CD4-positive, CD25-positive, alpha-beta regulatory T cell (primary cell): ENCODE measurements at places on chromosomes 4 and X.
A peak's percentile ranks its signal among the peaks of the same experiment; 100 is the strongest.

DNA sequence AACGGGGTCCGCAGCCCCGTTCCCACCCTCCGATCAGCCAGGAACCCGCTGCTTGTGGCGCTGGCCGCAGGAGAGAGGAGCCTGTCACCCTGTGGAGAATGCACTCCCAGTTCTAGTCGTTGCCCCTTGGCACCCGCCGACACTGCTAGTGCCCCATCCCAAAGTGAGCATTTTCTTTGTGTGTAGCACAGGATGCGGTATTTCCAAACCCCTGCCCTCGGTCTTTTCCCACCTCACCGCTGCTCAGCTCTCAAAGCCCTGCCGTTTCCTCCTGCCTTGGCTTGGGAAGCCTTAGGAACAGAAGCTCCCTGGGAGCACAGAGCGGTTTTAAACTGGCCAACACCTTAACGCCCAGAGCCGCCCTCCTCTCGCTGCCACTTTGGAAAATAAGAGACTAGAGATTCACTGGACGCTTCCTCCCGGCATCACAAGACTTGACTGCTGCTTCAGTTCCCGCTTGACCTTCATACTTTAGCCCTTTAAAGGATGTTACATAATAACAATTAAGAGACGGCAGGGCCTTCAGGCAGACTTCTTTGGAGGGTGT, 772 bp downstream of the CYP4V2 start:
- DNase-seq: no peak

DNA sequence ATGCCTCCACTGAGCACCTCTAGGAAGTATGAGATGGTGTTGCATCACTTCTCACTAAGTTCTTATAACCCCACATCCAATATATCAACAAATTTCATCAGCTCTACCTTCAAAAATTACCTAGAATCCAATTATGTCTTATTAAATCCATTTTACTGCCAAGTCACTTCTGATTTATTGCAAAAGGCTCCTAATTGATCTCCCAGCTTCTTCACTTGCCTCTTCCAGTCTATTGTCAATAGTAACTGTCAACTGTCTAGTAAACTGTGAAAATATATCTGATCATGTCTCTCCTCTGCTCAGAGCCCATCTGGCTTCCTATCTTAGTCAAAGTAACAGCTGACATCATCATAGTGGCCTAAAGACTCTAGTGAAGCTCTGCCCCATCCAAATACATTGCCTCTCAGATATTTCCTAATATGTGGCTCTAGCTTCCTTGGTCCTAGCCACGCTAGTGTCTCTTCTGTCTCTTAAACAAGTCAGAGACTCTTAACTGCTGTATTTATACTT, 414.5 kb upstream of the ATOH1 start:
- no peak for DNase-seq

DNA sequence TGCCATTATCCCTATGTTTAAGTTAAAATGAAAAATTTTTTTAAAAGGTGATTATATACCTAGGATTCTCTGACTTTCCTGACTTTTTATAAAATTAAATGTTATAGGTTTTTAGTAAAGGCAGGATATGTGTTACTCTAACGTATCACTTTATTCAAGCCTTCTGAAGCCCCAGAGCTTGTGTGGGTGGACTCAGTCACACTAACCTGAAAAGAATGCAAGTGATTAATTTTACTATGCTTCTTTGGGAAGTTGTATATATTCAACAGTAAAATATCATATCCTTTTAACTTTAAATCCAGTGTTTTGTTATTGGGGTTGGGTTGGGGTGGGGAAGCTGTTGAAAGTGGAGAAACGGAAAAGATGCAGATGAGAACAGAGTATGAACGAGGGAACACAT, 22.8 kb downstream of the PDLIM3 start:
- no peak for DNase-seq

- no peak for DNase-seq
Observed at GRCh38 chr4:17400686-17401085, 111.2 kb downstream of the QDPR start.

DNA sequence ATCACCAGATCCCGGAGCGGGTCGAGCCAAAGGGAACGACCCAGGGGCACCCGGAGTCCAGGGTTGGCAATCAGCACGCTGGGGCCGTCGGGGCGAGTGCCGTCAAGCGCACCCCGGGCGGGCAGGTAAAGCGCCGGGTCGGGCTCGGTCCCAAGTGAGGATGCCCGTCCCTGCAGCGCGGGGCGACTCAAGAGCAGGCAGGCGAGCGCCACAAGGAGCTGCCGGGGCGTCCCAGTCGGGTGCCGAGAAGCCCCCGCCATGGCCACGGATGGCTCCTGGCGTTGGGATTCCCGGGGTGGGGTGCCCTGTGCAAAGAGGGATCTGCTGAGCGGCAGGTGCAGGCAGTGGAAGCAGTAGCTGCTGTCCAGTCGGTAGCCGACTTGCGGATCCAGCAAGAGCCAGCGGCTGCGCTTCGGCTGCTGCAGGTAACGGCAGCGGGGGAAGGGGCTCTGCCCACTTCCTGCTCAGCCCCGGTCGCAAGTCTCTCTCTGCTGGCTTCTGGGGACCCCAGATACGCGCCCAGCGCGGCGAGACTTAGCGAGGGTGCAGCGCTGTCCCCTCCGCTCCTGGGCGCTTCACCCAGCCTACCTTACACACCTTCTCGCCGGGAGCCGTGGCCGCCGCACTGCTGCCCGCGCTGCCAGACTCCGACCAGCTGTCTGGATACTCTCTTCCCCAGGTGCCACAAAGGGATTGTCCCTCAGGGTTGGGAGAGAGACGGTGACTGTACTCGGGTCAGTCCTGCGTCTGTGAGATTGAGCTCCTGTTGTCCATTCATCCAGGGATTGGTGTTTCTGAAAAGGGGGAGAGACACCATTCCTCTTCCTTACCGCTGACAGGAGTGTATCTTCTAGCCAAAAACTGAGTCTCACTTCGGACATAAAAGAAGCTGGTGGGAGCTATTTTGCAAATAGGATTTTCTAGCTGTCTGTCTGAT, at the start of gene FREM3:
Gene FREM3, minus strand, starts transcription at position 260 of the 937 bp plus-strand sequence. Its CDS starts 0 bp downstream, at position 260.
- DNase-seq: peak; percentile 10

DNA sequence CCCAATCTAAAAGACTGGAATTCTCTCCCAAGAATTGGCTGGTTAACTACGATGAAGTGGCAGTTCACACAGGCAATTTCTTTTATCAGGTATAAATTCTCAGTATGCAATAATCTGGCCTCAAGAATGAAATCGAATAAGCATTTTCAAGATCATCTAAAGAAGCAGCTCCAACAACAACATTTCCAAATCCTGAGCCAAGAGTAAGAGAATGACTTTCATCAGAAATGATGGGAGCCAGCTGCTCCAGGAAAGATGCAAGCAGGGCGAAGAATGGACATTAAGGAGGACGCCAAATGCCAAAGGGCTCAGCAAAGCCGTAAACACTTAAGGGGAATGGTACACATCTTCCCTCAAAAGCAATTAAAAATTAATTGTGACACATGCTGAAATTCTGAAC, 12.0 kb downstream of the ADAMTS3 start:
- DNase-seq: no peak

DNA sequence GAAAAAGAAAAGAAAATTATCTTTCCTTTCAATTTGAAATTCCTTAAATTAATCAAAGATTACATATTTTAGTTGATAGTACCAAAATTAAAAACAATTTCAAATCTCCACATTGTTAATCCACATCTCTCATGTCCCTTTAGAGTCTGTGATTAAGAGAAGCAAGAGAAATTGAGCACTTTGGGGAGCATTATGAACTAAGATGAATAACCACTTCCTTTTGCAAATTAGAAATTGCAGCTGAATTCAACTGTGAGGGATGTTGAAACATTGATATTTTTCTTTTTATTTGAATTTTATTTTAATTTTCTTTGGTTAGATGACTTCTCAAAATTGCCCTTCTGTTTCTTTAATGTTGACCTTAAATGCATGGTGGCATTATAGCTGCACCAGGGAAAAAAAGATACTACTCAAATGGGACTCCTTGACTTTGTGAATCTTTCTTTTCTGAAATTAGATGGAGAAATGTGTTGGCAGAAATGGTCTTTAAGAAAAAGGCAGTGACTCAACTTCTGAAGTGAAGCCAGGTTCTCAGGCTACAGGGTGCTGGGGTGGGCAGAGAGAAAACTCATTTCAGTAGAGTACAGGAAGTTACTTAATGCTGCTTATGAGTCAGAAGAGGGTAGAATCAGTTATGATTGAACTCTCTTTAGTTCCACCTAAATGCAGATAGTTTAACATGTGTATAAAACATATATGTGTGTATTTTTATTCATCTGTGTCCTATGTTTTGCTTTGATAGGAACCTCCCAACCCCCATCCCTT, 92.0 kb upstream of the TNIP3 start:
- peak; percentile 88 for DNase-seq

DNA sequence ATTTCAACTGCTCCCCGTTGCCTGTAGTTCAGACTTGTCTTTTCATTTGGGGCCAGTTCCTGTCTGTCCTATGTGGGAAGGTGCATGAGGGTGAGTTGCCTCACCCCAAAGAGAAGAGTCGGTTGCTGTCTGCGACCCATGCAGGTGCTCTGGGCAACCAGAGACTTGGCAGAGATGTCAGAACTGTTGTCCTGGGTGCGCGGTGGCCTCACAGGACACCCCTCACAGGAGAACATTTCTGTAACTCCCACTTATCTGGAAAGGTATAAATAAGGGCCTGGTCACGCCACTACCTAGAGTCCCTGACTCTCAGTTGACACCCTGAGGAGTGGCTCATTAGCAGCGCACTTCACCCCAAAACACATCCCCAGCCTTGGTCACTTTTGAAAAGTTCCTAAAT, 9.7 kb upstream of the NAT8L start:
- DNase-seq: no peak

- no peak for DNase-seq
Observed at GRCh38 chr4:89301902-89302301, 5.7 kb downstream of the GPRIN3 start.

- DNase-seq: no peak
Observed at GRCh38 chrX:69424910-69425309, 79.2 kb upstream of the NALF2 start.

DNA sequence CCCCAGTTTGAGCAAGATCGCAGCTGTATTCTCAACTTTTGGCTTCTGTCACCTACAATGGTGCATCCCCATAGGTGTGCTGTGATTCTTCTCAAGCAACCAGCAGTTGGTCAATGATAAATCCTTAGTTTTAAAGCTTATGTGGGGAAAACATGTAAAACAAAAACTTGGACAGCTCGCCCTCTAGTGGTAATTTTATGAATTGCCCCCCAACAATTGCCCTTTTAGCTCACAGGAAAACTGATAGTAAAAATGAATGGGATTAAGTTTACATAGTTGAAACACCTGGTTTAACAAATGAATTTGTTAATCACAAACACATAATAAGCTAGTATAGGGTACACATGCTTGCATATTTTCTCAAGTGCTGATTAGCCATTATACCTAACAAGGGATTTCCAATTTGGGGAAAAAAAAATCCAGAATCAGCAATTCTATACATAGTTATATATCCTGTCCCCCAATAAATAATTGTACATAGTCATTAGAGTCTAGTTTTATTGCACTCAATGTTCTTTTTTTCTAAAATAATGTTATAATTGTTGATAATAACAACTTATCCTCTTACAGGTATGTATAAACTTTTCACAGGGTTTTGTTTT, 30.1 kb downstream of the TEX13A start:
- peak; percentile 6 for DNase-seq

DNA sequence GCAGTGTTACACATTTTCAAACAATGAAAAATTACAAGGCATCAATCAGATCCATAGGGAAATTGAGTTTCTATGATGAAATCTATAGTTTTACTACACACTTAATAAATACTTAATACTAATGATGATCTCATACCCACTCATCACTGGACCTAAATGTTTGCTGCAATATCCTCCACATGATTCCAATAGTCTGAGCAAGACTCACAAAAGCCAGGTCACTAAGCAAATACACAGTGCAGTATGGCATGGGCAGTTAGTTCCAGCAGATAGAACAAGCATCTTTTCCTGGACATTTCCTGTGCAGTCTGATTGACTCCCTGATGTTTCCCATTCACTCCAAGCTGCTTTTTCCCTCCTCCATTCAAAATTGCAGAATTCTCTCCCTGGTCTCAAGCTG, 109.0 kb upstream of the ATOH1 start:
- no peak for DNase-seq

- DNase-seq: no peak
Observed at GRCh38 chr4:69126024-69126423, 29.8 kb downstream of the UGT2B7 start.
